ENCODE measurements at places on chromosomes 7 and 10. TPM values are rescaled to one million over a fixed set of nuclear protein-coding genes. Genes with fewer than 3 reads are reported as not detected.

MASTL gene
- polyA plus RNA-seq: 5.8 TPM

WDR86 gene
- polyA plus RNA-seq: 2.5 TPM

GRCh38 chr10:78502210-78502936 is 468.7 kb downstream of the RPS24 start:
- H3K27me3 ChIP-seq: no peaks in the 10 kb centered on the region
- peaks cover 12% of the 10 kb centered on the region for H3K4me1 ChIP-seq
- no peak overlapping the region for H3K4me3 ChIP-seq
- H3K27ac ChIP-seq: peak overlapping the region; percentile 60
- no peaks in the 10 kb centered on the region for H3K36me3 ChIP-seq

DNA sequence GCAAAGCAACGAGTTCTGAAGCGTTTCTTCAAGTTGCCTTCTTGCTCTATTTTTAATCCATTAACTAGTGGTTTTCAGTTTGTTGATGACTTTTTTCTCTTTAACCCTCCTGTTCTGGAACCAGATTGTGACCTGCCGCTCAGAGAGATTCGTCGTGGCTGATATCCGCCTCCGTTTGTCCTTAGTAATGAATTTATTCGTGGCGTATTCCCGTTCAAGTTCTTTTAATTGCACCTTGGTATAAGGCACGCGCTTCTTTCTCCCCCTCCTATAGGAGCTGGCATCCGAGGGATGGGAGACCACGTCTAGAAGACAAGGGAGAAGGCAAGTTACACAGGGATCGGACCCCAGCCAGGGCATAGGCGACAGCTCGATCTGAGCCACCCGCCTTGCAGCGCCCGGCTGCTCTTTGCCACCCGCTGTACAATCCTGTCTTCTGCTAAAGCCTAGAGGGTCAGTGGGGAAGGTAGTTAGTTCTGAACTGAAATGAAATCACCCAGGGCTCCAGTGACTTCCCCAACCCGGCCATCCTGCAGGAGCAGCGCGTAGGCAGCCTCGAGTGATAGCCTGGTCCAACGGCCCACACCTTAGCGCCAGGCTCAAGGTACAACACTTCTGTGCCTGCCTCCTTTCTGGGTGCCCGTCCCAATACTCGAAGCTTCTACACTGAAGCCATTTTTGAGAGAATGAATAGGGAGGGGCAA is 1.6 kb downstream of the HOXA13 start:
- H3K27ac ChIP-seq: no peak overlapping the region
- peaks cover 84% of the 10 kb centered on the region for H3K27me3 ChIP-seq
- H3K4me1 ChIP-seq: no peaks in the 10 kb centered on the region
- no peak overlapping the region for H3K4me3 ChIP-seq
- no peaks in the 10 kb centered on the region for H3K36me3 ChIP-seq
- no peak for DNase-seq

DNA sequence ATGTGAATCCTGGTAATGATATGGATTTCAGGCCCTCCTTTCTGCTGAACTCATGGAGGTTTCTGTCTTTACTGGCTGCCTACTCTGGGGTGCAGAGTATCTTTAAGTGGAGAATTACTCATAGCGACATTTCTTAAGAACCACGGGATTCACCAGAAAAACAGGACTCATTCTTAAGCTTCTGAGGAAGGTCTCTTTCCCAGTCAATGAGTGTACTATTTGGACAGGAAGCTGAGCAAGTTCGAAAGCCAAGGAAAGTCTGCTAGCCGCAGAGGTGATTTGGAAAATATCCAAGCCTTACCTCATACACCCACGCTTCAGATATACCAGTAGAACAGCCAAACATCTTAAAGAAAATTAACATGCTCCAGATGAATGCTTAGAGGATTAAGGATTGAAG is 377.6 kb upstream of the MYO3A start:
- DNase-seq: no peak
- H3K36me3 ChIP-seq: no peaks in the 10 kb centered on the region

- no peak for DNase-seq
- H3K4me3 ChIP-seq: no peak overlapping the region
- no peak overlapping the region for H3K27ac ChIP-seq
- no peaks in the 10 kb centered on the region for H3K4me1 ChIP-seq
- no peaks in the 10 kb centered on the region for H3K27me3 ChIP-seq
- H3K36me3 ChIP-seq: no peaks in the 10 kb centered on the region
Measured at GRCh38 chr7:156907656-156908055, 14.7 kb upstream of the LMBR1 start.

GRCh38 chr10:110613341-110613995 is 30.7 kb upstream of the RBM20 start:
- no peaks in the 10 kb centered on the region for H3K27me3 ChIP-seq
- no peak overlapping the region for H3K4me3 ChIP-seq
- DNase-seq: no peak
